ENCODE measurements at places on chromosomes 2 and 18. TPM values are rescaled to one million over a fixed set of nuclear protein-coding genes. Genes with fewer than 3 reads are reported as not detected.

DNA sequence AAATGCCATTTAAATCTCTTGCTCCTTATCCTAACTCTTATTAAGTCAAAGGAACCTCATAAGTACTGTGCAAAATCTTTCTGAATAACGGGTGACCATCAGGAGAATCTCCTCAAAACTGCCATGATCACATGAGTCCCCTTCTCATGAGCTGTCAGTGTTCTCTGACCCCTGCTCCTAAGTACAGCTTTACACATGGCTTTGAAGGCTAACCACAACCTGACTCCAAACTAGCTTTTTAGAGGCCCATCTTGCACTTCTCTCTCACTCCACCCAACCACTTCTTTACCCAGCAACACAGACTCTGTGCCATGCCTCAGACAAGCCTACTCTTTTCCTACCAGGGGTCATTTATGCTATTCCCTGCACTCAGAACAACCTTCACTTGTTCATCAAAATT lies 253.8 kb downstream of the GPD2 start:
- no peak overlapping the region for H3K27ac ChIP-seq
- H3K4me3 ChIP-seq: no peak overlapping the region
- DNase-seq: no peak
- no peaks in the 10 kb centered on the region for H3K36me3 ChIP-seq

GRCh38 chr2:128495996-128496547 lies 177.4 kb upstream of the HS6ST1 start:
- no peak for DNase-seq
- H3K27ac ChIP-seq: no peak overlapping the region
- no peaks in the 10 kb centered on the region for H3K36me3 ChIP-seq
- no peak overlapping the region for H3K4me3 ChIP-seq
- peaks cover 4% of the 10 kb centered on the region for H3K4me1 ChIP-seq
- H3K27me3 ChIP-seq: peaks cover 5% of the 10 kb centered on the region

GRCh38 chr2:15965564-15966019 lies 25.2 kb downstream of the MYCN start:
- no peak overlapping the region for H3K27ac ChIP-seq
- no peaks in the 10 kb centered on the region for H3K4me1 ChIP-seq
- H3K36me3 ChIP-seq: no peaks in the 10 kb centered on the region
- DNase-seq: no peak

DNA sequence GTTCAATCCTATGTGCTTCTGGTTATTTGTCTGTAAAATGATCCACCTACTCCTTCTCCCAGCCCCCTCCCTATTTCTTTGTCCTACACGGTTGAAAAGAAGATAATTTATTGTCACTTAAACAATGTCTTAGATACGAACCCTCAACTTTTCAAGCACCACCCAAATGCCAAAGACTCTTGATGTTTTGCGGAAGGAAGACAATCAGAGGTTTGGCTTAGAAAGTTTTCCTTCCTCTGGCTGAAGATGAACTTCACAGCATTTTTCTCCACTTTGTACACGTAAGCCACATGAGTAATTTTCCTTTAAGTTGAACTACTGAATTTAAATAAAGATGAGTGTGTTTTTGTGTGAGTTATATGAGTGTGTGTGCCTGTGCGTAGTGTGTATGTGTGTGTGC lies 25.5 kb upstream of the SLC8A1 start:
- no peaks in the 10 kb centered on the region for H3K4me1 ChIP-seq
- no peak overlapping the region for H3K27ac ChIP-seq
- H3K4me3 ChIP-seq: no peak overlapping the region
- DNase-seq: no peak

GRCh38 chr2:49359721-49360406 lies 205.5 kb upstream of the FSHR start:
- no peak overlapping the region for H3K27ac ChIP-seq
- H3K4me1 ChIP-seq: peaks cover 8% of the 10 kb centered on the region
- H3K27me3 ChIP-seq: no peaks in the 10 kb centered on the region
- H3K36me3 ChIP-seq: no peaks in the 10 kb centered on the region

DNA sequence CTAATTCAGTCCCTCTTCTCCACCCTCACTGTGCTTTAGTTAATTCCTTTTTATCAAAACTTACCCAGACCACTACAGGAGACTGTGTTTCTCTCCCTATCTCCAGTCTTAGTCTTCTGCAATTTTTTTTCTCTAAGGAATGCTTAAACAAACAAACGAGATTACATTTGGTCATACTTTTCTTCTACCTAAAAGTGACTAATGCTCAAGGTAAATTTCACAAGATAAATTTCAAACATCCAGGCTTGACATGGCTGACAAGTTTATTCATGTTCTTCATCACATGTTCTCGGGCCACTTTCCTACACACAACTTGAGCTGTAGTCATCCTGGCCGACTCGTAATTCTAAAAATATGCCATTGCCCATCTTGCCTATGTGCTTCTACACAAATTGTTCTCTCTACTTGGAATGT lies 23.2 kb upstream of the ACSL3 start:
- H3K27me3 ChIP-seq: no peaks in the 10 kb centered on the region
- no peaks in the 10 kb centered on the region for H3K4me1 ChIP-seq
- H3K27ac ChIP-seq: no peak overlapping the region
- no peak for DNase-seq
- no peaks in the 10 kb centered on the region for H3K36me3 ChIP-seq

DNA sequence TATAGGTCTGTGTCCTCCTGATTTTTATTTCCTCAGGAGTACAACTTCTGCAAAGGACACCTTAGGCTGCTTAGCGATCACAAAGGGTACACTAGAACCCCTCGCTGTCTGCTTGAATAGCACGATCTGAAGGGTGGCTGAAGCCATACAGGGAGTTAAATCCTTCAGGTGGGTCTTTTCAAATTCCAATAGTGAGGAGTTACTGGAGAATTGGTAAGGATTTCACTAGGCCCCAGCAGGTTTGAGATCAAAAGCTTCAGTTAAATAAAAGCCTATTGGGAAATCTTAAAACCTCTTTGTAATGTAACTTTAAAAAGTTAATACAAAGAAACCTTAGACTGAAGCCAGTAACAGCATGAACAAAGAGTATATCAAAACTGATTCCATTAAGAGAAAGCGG lies 613.1 kb downstream of the ZEB2 start:
- H3K36me3 ChIP-seq: no peaks in the 10 kb centered on the region
- DNase-seq: no peak
- H3K27ac ChIP-seq: no peak overlapping the region
- no peaks in the 10 kb centered on the region for H3K4me1 ChIP-seq
- no peaks in the 10 kb centered on the region for H3K27me3 ChIP-seq
- no peak overlapping the region for H3K4me3 ChIP-seq

- H3K27ac ChIP-seq: no peak overlapping the region
- no peak for DNase-seq
- peaks cover 2% of the 10 kb centered on the region for H3K27me3 ChIP-seq
- H3K36me3 ChIP-seq: no peaks in the 10 kb centered on the region
- no peak overlapping the region for H3K4me3 ChIP-seq
- H3K4me1 ChIP-seq: no peaks in the 10 kb centered on the region
These were observed 75.5 kb downstream of the COPS8 start for GRCh38 chr2:237161189-237161588.

DNA sequence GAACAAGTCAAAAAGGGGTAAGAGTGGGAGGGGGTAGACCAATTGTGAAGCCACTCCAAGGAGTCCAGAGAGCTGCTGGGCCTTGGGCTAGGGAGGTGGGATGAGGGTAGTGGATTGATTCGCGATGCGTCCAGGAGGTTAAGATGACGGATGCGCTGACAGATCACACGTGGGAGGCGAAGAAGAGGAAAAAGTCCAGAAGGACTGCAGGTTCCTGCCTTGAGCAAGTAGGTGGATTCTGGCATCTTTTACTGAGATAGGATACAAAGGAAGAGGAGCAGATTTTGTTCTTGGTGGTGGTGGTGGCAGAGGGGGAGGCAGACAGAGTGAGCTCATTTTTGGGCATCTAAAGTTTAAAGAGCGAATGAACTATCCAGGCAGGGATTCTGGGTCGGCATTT lies 76.5 kb downstream of the KCTD1 start:
- no peak overlapping the region for H3K4me3 ChIP-seq
- no peak overlapping the region for H3K27ac ChIP-seq
- peaks cover 9% of the 10 kb centered on the region for H3K4me1 ChIP-seq
- no peaks in the 10 kb centered on the region for H3K36me3 ChIP-seq

- DNase-seq: no peak
- H3K27me3 ChIP-seq: peaks cover 6% of the 10 kb centered on the region
- no peak overlapping the region for H3K27ac ChIP-seq
- H3K4me1 ChIP-seq: no peaks in the 10 kb centered on the region
- H3K4me3 ChIP-seq: no peak overlapping the region
These were observed 65.6 kb downstream of the KCNG2 start for GRCh38 chr18:79863161-79864005.

Gene CUL3
- total RNA-seq: 99.4 TPM

Gene CIB4
- total RNA-seq: not detected

Gene FAHD2B
- 21.2 TPM for total RNA-seq

GRCh38 chr2:25590921-25591505 lies 82.4 kb downstream of the DTNB start:
- no peaks in the 10 kb centered on the region for H3K27me3 ChIP-seq
- no peak overlapping the region for H3K27ac ChIP-seq
- peaks cover 5% of the 10 kb centered on the region for H3K4me1 ChIP-seq
- no peak for DNase-seq

Gene IL36A
- not detected for total RNA-seq

- H3K4me3 ChIP-seq: peak overlapping the region; percentile 87
- DNase-seq: peak; percentile 64
- H3K27ac ChIP-seq: peak overlapping the region; percentile 93
- H3K36me3 ChIP-seq: no peaks in the 10 kb centered on the region
- H3K4me1 ChIP-seq: peaks cover 33% of the 10 kb centered on the region
These were observed 494 bp downstream of the HNRNPLL start for GRCh38 chr2:38602136-38602731.

- no peak for DNase-seq
- peaks cover 10% of the 10 kb centered on the region for H3K27me3 ChIP-seq
- peak overlapping the region; percentile 12 for H3K27ac ChIP-seq
These were observed 1.5 kb downstream of the SMCHD1 start for GRCh38 chr18:2656981-2657512.

GRCh38 chr2:240781471-240782220 lies 38.4 kb downstream of the KIF1A start:
- no peak overlapping the region for H3K4me3 ChIP-seq
- H3K27ac ChIP-seq: no peak overlapping the region
- no peaks in the 10 kb centered on the region for H3K27me3 ChIP-seq
- H3K36me3 ChIP-seq: no peaks in the 10 kb centered on the region
- no peaks in the 10 kb centered on the region for H3K4me1 ChIP-seq

- DNase-seq: no peak
- peaks cover 62% of the 10 kb centered on the region for H3K4me1 ChIP-seq
These were observed 55.1 kb downstream of the ADD2 start for GRCh38 chr2:70712916-70713315.

- H3K4me1 ChIP-seq: peaks cover 27% of the 10 kb centered on the region
- no peaks in the 10 kb centered on the region for H3K36me3 ChIP-seq
- peak overlapping the region; percentile 78 for H3K4me3 ChIP-seq
- peak overlapping the region; percentile 97 for H3K27ac ChIP-seq
These were observed 7.4 kb upstream of the TEX261 start for GRCh38 chr2:71001981-71002570.

DNA sequence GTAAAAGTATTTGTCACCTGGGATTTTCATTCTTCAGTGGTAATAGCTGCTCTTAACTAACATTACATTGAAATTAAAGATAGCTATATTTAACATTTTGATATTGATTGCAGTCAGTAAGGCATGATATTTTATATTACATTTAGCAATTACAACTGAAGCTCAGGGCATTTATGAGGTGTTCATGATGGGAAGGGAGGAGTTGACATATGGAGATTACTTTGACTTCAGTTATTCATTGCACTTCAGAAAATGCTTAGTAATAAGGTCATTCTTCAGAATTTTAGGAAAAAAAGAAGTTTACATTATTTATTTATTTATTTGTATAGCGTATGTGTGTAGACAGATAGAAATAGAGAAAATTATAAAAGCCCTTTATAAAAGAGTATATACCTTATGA lies 352.0 kb downstream of the GALNT13 start:
- no peaks in the 10 kb centered on the region for H3K27me3 ChIP-seq
- H3K4me1 ChIP-seq: no peaks in the 10 kb centered on the region
- no peak for DNase-seq
- H3K4me3 ChIP-seq: no peak overlapping the region

DNA sequence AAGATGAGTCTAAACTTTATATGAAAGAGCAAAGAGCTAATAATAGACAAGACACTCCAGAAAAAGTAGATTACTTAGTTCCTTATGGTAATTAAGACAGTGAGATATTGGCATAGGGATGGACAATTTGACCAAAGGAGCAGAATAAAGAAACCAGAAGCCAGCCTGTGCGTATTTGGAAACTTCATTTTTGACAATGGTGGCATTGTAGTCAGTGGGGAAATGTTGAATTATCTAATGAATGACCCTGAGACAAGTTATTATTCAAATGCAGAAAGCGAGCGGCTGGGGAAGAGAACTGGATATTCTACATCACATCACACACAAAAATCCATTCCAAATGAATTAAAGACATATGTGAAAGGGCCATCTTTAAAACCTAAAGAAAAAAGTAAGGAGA lies 144.3 kb downstream of the DTNB start:
- no peaks in the 10 kb centered on the region for H3K36me3 ChIP-seq
- H3K4me1 ChIP-seq: peaks cover 27% of the 10 kb centered on the region
- DNase-seq: no peak
- H3K27ac ChIP-seq: no peak overlapping the region

DNA sequence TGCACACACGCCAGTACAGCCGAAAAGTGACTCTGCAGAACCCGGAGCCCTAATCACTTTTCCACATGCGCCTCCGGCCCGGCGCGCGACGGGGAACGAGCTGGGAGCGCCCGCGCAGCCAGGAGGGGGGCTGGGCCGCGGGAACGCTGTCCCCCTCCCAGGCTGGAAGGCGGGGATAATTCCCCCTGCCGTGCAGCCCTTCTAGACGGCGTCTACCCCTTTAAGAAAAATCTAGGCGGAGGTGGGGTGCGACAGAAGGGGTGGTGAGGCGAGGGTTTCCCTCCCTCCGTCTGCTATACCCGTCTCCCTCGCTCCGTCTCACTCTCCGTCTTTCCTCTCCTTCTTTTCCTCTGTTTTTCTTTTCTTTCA lies 2.4 kb downstream of the CYP26B1 start:
- H3K4me3 ChIP-seq: peak overlapping the region; percentile 92
- no peak for DNase-seq
- no peaks in the 10 kb centered on the region for H3K36me3 ChIP-seq

GRCh38 chr2:96933305-96934181 lies 52.8 kb downstream of the FAM178B start:
- peaks cover 7% of the 10 kb centered on the region for H3K4me1 ChIP-seq
- H3K4me3 ChIP-seq: no peak overlapping the region
- H3K36me3 ChIP-seq: no peaks in the 10 kb centered on the region
- no peak overlapping the region for H3K27ac ChIP-seq
- DNase-seq: no peak

Gene LOXHD1
- total RNA-seq: not detected

Gene EML6
- 0.91 TPM for total RNA-seq

- H3K36me3 ChIP-seq: no peaks in the 10 kb centered on the region
- peak; percentile 48 for DNase-seq
- H3K27me3 ChIP-seq: peaks cover 3% of the 10 kb centered on the region
- peak overlapping the region; percentile 14 for H3K27ac ChIP-seq
- peaks cover 25% of the 10 kb centered on the region for H3K4me1 ChIP-seq
These were observed 131.4 kb upstream of the SLC1A4 start for GRCh38 chr2:64857581-64858471.

- no peaks in the 10 kb centered on the region for H3K36me3 ChIP-seq
- no peak overlapping the region for H3K4me3 ChIP-seq
- H3K27me3 ChIP-seq: peaks cover 21% of the 10 kb centered on the region
- no peak overlapping the region for H3K27ac ChIP-seq
These were observed 2.6 kb upstream of the FZD5 start for GRCh38 chr2:207772081-207772843.

Gene SLC14A1
- total RNA-seq: not detected
